ENCODE measurements at places on chromosomes 1 and 21.

DNA sequence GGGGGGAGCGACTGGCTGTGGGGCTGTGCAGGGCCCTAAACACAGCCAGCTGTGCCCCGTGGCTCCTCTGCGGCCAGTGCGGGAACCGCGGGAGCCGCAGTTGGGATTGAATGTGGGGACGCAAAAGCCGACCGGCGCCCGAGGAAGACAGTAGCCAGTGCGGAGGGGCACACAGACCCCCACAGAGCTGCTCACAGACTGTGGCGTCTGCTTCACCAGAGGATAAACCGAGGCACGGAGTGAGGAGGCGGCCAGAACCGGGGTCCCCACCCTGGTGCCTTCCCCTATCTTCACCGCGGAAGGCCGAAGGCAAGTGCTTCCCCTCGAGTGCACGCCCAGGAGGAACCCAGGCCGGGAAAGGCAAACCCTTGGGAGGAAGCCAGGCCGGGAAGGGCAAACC lies 8.7 kb upstream of the TMEM52 start:
- DNase-seq = no peak

GRCh38 chr1:183517401-183517800 lies 45.1 kb downstream of the SMG7 start:
- no peak for DNase-seq

GRCh38 chr1:44822131-44822701 lies 13.9 kb downstream of the BTBD19 start:
- DNase-seq = no peak

GRCh38 chr1:76666499-76666898 lies 200.8 kb upstream of the ST6GALNAC5 start:
- DNase-seq = no peak

DNA sequence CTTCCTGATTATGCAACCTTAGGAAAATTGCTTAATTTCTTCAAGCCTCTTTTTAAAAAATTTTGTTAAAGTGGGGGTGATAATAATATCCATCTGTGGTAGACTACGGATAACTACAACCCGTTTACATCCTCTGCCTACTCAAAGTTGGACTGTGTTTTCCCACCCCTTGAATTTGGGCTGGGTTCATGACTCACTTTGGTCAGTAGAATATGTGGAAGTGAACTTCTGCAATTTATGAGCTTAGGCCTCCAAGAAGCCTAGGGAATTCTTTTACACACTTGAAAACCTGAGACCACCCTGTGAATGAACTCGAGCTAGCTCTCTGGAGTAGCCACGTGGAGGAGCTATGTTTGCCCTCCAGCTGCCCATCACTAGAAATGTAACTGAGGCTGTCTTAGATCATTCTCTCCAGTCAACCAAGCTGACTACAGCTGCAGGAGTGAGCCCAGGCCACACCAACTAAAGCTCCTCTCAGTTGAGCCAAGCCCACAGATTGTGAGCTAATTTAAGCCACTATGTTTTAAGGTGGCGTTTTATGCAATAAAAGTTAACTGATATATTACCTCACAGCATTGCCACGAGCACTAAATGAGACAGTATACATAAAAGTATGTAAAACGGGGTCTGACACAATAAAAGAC lies 29.6 kb upstream of the CACHD1 start:
- no peak for DNase-seq

DNA sequence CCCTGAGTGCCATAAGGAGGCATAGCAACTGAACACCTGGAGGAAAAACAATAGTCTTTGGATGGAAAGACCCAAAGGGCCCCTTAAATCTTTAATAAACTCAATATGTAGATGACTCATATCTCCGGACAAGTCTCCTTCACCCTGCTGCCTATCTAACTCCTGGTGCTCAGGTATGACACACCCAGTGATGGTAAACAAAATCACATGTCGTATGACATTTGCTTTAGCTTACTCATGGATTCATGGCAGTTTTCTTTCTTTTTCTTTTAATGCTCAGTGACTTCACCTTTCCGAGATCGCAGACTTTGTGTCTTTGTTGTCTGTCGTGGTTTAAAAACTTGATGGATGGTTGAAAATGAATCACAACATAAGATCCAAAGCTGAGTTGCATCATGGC lies 208.5 kb upstream of the PROX1 start:
- DNase-seq = no peak

DNA sequence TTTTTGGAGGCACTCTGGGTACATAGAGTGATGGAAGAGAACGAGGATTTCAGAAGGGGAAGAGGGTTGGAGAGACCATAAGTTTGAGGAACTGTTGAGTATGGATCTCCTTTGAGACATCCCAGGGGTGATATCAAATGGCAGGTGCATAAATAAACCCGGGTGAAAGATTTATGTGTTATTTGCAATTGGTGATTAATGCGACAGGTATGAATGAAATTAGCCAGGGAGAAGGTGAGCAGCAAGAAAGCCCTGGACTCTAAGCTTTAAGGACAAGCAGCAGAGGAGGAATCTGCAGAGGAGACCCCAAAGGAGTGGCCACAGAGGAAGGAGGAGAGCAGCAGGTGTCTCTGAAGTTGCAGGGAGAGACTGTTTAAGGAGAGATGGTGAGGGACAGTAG lies 8.8 kb upstream of the REN start:
- DNase-seq = no peak

GRCh38 chr21:33976082-33977016 lies 60.7 kb upstream of the ATP5PO start:
- DNase-seq = peak; percentile 65

- no peak for DNase-seq
Observed at GRCh38 chr1:223733898-223734852, 21.8 kb downstream of the CAPN2 start.

DNA sequence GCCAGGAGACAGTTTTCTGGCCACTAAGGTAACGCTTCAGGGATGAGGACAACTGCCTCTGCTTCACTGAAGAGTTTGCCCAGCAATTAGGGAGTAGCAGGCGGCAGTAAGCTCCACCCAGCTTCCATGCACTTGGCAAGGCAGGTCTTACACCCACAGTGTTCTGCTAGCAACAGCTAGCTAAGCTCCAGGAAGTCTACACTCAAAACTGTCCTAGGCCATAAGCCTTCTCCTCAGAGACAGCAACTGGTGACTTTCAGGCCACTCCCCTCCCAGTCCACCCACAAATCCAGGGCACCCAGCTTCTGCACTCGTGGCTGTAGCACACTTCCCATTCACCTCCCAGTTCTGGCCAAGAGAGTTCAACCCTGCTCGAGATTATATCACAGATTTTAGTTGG lies 47.3 kb downstream of the KMO start:
- DNase-seq = no peak

- DNase-seq = no peak
Observed at GRCh38 chr21:41195311-41195710, 27.4 kb downstream of the BACE2 start.

- DNase-seq = no peak
Observed at GRCh38 chr1:59643526-59643925, 171.2 kb upstream of the HOOK1 start.

- DNase-seq = no peak
Observed at GRCh38 chr1:221670081-221670480, 71.8 kb downstream of the DUSP10 start.

DNA sequence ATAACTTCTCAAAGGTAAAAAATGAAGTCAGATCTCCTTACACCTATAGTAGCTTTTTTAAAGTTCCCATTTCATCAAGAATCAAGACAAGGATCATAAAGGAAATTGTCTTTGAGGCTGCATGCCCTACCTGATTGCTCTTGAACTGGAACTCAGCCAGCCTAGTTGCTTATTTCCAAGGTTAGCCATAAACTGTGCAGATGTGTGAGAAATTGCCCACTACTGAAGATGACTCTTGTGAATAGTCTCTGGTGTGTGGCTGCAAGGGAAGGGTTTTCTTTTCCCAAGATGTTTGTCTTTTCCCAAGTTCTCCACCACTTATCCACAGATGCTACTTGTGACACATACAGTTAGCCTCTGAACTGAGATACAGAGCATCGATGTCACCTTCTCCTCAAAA lies 81.7 kb upstream of the DUSP10 start:
- no peak for DNase-seq

DNA sequence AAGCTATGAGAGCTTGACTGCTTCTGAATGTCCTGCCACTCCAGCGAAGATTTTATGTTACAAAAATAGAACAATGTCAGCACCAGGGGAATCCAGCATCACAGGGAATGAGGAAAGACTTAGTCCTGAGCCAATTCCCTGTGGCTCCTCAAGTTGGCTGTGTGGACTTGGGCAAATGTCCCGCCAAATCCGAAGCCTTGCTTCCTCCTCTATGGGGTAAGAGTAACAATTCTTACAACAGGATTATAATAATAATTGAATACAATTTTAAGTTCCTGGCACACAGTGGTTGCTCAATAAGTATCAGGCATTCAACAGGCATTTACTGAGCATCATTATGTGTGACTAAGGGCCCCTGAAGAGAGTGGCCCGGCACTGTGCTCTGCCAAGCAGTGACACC lies 44.4 kb downstream of the STPG1 start:
- DNase-seq = no peak

GRCh38 chr1:109632671-109633346 lies 13.2 kb downstream of the AMPD2 start:
- no peak for DNase-seq

DNA sequence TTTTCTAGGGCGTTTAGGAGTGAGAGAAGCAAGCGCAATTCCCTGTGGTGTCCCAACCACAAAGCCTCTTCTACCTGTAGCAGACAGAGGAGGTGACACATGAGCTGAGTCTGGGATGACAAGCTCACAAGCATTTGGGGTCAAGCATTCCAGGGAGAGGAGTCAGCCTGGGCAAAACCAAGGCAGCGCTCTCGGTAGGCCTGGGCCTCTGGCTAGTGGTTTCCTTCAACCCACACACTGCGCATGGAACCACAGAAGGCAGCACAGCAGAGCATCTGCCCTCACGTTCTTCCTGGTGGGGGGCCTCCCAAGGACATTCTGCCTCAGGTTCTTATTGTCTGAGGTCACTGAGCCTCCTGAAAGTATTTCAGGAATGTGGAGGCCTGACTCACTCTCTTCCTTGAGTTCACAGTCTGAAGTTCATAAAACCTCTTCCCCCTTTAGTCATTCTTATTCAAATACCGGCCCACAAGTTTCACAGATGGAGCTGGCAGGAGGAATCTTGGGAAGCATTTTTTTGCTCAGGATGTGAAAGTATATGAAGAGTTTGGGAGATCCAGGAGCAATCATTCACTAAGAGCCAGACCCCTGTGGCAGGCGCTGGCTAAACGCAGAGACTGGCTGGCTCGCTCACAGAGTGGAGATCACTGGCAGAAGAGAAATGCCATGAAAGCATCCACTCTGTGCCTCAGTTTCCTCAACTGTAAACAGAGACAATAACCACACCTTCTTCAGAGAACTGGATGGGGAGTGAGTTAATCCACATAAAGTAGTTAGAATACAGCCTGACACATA lies 26.8 kb downstream of the CCN1 start:
- DNase-seq = no peak

DNA sequence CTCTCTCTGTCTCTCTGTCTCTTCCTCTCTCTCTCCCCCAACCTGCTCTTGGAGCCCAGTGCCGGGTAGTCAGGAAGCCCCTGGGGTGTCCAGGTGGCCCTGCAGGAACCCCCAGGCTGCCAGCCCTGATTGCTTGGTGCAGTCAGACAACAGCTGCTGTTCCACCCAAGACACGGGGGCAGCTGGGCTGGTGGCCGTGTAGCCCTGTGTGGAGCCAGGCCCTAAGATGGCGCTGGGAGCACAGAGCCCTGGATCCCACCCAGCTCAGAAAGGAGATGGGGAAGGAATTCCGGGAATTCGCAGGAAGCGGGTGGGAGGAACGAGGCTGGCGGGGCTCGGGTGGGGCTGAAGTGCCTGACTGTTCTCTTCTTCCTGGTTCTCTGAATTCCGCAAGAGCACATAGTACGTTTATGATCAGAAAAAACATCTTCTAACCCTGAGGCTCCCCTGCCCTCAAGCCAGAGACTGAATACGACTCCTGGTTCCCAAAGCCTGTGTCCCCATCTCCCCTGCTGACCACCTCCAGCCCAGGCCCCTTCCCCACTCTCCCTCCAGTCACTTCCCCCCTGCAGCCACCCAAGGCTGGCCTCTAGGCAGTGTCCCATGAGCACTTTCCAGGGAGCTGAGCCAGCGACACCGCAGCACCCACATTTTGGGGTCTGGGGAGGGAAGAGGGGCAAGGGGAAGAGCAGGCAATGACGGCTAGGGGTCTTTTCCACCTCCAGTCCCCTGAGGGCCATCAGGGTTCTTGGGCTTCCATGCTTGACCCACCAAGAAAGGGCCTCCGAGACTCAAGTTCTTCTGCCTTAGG lies 55.0 kb downstream of the WNT9A start:
- DNase-seq = no peak

- no peak for DNase-seq
Observed at GRCh38 chr1:186220067-186220466, 155.0 kb downstream of the TPR start.

- no peak for DNase-seq
Observed at GRCh38 chr1:201475130-201475529, 6.1 kb upstream of the PHLDA3 start.

DNA sequence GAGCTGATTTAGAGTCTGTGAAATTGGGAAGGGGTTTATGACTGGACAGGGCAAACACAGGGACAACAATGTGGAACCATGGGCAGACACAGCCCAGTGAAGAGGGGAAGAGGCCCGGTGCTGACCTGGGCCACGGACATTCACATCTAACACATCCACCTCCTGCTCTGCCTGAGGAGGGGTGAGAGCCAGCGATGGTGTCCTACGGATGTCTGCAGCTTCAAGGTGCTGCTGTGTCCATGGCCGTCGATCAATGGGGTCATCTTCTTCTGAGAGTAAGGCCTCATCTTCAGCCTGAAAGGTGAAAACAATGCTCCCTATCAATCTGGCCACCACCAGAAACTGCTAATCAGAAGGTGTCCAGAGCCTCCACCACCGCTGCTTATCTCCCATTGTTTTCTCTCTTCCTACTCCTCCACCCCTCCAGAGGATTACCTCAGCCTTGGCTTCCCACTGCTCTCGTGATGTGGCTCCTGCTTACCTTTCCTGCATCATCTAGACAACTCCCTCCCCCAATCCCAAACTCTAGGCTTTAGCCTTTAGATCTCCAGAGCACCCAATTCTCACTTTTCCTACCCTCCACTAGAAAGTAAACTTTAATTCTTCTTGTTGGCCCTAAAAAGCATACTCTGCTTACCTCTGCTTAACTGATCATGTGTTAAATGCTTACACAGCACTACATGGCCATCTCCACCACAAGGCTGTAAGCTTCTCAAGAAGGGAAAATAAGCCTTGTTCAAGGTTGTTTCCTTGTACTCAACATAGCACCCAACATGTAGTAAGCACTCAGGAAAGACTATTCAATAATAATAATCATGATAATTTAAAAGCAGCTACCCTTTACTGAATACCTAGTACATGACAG lies 24.0 kb upstream of the ADAM30 start:
- no peak for DNase-seq

- DNase-seq = no peak
Observed at GRCh38 chr1:204414016-204414415, 2.4 kb upstream of the PPP1R15B start.

- DNase-seq = no peak
Observed at GRCh38 chr1:113747376-113747775, 11.9 kb downstream of the PHTF1 start.

GRCh38 chr1:54126271-54126815 lies 26.5 kb downstream of the CDCP2 start:
- no peak for DNase-seq

DNA sequence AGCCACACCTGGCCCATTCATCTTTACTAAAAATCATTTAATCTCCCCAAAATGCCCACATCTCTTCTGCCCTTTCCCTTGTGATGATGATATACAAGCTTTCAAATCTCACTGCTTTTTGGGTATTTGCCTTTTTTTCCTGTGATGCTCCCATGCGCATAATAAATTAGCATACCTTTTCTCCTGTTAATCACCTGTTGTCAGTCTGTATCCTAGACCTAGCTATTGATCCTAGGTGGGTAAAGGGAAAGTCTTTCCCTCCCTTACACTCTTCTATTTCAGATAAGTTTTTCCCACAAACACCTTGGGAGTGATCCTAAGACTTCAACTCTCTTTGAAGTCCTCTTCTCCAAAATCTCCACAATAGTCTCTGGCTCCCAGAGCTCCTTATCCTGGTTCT lies 12.0 kb upstream of the SLC35A3 start:
- no peak for DNase-seq
